Endodermal cell (in vitro differentiated cells): ENCODE measurements at places on chromosomes 3 and 15. TPM values are rescaled to one million over a fixed set of nuclear protein-coding genes. Genes with fewer than 3 reads are reported as not detected.

The CYP1A2 gene
- total RNA-seq, result not detected in 2 replicates

- DNase-seq, result no peak
These were observed 1097.8 kb downstream of the NAALADL2 start for GRCh38 chr3:175956964-175957363.

GRCh38 chr3:120244834-120245225 lies 40.2 kb downstream of the GPR156 start:
- peak; percentile 49 for DNase-seq

GRCh38 chr3:152403632-152404066 lies 134.9 kb downstream of the MBNL1 start:
- no peak for DNase-seq

DNA sequence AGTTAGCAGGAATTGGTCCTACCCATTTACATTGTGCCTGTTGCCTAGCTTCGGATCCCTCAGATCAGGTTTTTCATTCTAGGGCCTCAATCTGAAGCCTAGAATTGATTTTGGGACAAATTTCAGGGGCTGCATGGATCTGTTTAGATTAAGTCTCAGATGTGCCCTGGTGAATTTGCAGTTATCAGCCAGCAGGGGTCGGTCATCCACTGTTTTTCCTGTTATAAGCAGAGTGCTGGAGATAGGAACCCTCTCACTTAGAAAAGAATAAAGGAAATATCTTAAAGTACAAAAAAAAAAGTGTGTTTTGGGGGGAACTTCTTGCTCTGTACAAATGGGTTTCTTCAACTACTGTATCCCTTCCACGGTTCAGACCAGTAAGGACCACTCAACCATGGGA lies 212.5 kb downstream of the BCHE start:
- DNase-seq, result no peak
